ENCODE measurements at places on chromosomes 11 and 22.

GRCh38 chr11:77710358-77710757 lies 72.8 kb upstream of the CLNS1A start:
- peaks cover 21% of the 10 kb centered on the region for H3K36me3 ChIP-seq
- H3K4me1 ChIP-seq, result peaks cover 12% of the 10 kb centered on the region
- H3K4me3 ChIP-seq, result no peak overlapping the region
- DNase-seq, result no peak
- no peaks in the 10 kb centered on the region for H3K27me3 ChIP-seq
- no peak overlapping the region for H3K27ac ChIP-seq

- H3K36me3 ChIP-seq, result no peaks in the 10 kb centered on the region
- peaks cover 61% of the 10 kb centered on the region for H3K4me1 ChIP-seq
- H3K27ac ChIP-seq, result no peak overlapping the region
- peak overlapping the region; percentile 58 for H3K4me3 ChIP-seq
- no peak for DNase-seq
- H3K27me3 ChIP-seq, result no peaks in the 10 kb centered on the region
These were observed 5.6 kb downstream of the OSBPL5 start for GRCh38 chr11:3159296-3160190.

DNA sequence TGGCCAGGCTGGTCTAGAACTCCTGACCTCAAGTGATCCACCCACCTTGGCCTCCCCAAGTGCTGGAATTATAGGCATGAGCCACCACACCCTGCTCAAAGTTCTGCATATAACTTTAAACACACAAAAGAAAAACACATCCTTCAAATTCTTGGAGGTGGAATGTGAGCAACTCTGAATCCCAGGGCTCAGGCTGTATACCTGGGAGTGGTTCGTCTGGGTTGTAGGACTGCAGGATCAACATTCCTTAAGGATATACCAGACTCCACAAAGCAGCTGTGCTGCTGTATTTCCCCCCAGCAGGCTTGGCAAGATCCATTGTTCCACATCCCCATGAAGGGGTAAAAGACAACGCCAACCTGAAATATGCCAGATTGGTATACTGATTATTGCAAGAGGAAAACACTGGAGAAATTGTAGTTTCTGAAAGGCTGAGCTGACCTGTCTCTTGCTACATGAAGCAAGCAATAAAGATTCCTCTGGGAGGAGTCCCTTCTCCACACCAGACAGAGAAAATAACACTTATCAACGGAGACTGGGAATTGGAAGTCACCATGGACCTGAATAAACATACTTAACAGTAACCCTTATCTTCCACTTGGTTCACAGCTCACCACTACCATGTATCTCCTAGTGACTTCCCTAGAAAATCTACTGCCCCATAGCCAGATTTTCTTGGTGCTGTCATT lies 12.2 kb upstream of the RPS3 start:
- no peaks in the 10 kb centered on the region for H3K36me3 ChIP-seq
- H3K4me3 ChIP-seq, result no peak overlapping the region
- DNase-seq, result no peak
- no peaks in the 10 kb centered on the region for H3K27me3 ChIP-seq
- peaks cover 15% of the 10 kb centered on the region for H3K4me1 ChIP-seq
- H3K27ac ChIP-seq, result no peak overlapping the region

GRCh38 chr11:111944651-111945051 lies 7.5 kb downstream of the DIXDC1 start:
- H3K36me3 ChIP-seq, result no peaks in the 10 kb centered on the region
- H3K27ac ChIP-seq, result no peak overlapping the region
- no peak overlapping the region for H3K4me3 ChIP-seq

DNA sequence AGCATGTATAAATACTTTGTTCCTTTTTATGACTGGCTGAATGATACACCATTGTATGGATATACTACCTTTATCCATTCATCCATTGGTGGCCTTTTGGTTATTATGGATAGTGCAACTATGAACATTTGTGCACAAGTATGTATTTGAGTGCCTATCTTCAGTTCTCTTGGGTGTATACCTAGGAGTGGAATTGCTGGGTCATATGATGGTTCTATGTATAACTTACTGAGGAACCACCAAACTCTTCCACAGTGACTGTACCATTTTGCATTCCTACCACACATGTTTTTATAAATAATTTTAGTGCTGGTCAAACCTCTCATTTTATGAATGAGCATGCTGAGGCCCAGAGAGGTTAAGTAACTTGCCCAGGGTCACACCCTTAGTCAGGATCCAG lies 3.8 kb upstream of the PATZ1 start:
- no peak overlapping the region for H3K27ac ChIP-seq
- peaks cover 19% of the 10 kb centered on the region for H3K36me3 ChIP-seq
- H3K4me1 ChIP-seq, result peaks cover 9% of the 10 kb centered on the region
- no peak overlapping the region for H3K4me3 ChIP-seq

GRCh38 chr11:44623731-44624491 lies 58.4 kb downstream of the CD82 start:
- H3K27me3 ChIP-seq, result peaks cover 4% of the 10 kb centered on the region
- peaks cover 19% of the 10 kb centered on the region for H3K36me3 ChIP-seq
- H3K4me1 ChIP-seq, result peaks cover 6% of the 10 kb centered on the region
- H3K4me3 ChIP-seq, result no peak overlapping the region
- H3K27ac ChIP-seq, result no peak overlapping the region

GRCh38 chr11:120209746-120210625 lies 846 bp upstream of the OAF start:
- peak overlapping the region; percentile 90 for H3K4me3 ChIP-seq
- H3K4me1 ChIP-seq, result peaks cover 13% of the 10 kb centered on the region
- H3K27ac ChIP-seq, result no peak overlapping the region
- peaks cover 8% of the 10 kb centered on the region for H3K36me3 ChIP-seq
- peaks cover 51% of the 10 kb centered on the region for H3K27me3 ChIP-seq

GRCh38 chr11:45678976-45679375 lies 13.6 kb upstream of the CHST1 start:
- no peak for DNase-seq
- peaks cover 48% of the 10 kb centered on the region for H3K27me3 ChIP-seq
- no peaks in the 10 kb centered on the region for H3K36me3 ChIP-seq
- no peak overlapping the region for H3K27ac ChIP-seq

- DNase-seq, result no peak
- no peaks in the 10 kb centered on the region for H3K4me1 ChIP-seq
- H3K27ac ChIP-seq, result no peak overlapping the region
- no peaks in the 10 kb centered on the region for H3K27me3 ChIP-seq
- H3K36me3 ChIP-seq, result peaks cover 3% of the 10 kb centered on the region
These were observed 9.3 kb downstream of the SELENOM start for GRCh38 chr22:31097941-31098631.

- no peaks in the 10 kb centered on the region for H3K27me3 ChIP-seq
- peak overlapping the region; percentile 98 for H3K4me3 ChIP-seq
- H3K36me3 ChIP-seq, result peaks cover 68% of the 10 kb centered on the region
- no peak for DNase-seq
These were observed 595 bp downstream of the SYVN1 start for GRCh38 chr11:65133724-65134123.

- H3K36me3 ChIP-seq, result no peaks in the 10 kb centered on the region
- no peak overlapping the region for H3K4me3 ChIP-seq
- DNase-seq, result no peak
- peaks cover 31% of the 10 kb centered on the region for H3K27me3 ChIP-seq
- H3K27ac ChIP-seq, result no peak overlapping the region
- H3K4me1 ChIP-seq, result no peaks in the 10 kb centered on the region
These were observed 10.5 kb downstream of the FGF3 start for GRCh38 chr11:69808667-69809086.

GRCh38 chr11:2426826-2427521 lies 17.3 kb downstream of the TRPM5 start:
- no peaks in the 10 kb centered on the region for H3K27me3 ChIP-seq
- H3K4me3 ChIP-seq, result no peak overlapping the region
- H3K27ac ChIP-seq, result no peak overlapping the region
- DNase-seq, result no peak
- H3K4me1 ChIP-seq, result peaks cover 4% of the 10 kb centered on the region

DNA sequence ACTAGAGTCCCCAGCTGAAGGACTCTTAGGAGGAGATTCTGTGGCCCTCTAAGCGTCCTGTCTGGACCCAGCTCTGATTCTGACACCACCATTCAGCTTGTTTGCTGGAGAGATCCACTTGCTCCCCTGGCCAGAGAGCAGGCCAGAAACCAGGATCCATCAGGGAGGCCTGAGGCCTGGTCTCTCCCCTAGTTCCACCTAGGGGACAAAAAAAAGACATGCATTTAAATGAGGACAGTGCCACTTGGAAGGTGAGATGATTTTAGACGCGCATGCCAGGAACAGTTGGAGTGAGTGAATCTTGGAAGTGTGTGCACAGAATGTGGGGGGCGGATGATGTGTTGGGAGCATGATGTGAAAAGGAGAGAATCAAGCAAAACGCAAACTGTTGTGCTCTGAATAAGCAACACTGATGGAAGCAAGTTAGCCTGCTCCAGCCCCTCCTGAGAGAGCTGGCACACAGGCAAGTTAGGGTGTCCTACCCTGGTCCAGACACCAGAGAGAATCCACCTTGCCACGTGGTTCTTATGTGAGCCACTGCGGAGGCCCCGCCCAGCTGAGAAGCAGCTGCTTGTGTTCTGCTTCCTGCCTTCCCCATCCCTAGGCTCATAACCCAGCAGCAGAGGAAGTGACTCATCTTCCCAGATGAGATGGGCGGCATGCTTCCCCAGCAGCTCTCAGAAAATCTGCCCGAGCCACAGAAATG lies 8.0 kb upstream of the SLCO2B1 start:
- peaks cover 10% of the 10 kb centered on the region for H3K27me3 ChIP-seq
- H3K4me3 ChIP-seq, result peak overlapping the region; percentile 67
- DNase-seq, result peak; percentile 50
- H3K4me1 ChIP-seq, result peaks cover 38% of the 10 kb centered on the region
- H3K27ac ChIP-seq, result peak overlapping the region; percentile 84
- no peaks in the 10 kb centered on the region for H3K36me3 ChIP-seq

DNA sequence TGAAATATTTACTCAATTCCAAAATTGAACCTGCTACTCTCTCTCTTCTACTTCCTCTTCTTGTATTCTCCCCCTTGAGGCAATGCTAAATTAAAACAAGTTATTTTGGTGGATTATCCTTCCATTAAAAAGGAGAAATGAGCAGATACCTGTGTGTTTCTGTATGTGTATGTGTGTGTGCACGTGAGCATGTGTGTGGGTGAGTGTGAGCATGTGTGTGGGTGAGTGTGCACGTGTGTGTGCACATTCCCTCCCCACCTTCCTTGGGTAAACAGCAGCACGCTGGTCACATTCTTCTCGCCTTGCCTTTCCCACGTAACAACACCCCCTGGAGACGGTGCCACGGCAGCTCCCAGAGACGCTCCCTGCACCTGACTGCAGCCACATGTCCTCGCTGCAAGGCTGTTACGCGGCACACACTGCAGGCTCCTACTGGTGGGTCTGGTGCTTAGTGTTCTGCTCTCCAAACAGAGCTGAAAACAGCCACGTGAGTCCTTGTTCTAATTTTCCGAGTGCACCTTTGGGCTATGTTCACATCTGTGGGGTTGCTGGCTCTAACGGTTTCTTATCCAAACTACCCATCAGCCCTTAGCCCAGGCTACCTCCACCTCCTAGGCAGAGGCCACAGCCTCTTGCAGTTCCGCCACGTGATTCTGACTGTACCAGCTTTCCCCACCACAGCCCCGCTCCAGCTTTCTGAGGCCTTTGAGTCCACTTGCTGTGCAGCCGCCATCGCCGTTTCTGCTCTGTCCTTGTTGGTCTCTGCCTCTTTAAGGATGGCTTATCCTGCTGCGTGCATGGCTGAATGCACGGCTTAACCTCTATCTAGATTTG lies 123.4 kb downstream of the CTTN start:
- H3K27me3 ChIP-seq, result peaks cover 74% of the 10 kb centered on the region
- H3K27ac ChIP-seq, result no peak overlapping the region
- no peak for DNase-seq
- no peak overlapping the region for H3K4me3 ChIP-seq

GRCh38 chr11:120928627-120929026 lies 95.3 kb upstream of the TBCEL start:
- H3K4me3 ChIP-seq, result no peak overlapping the region
- DNase-seq, result no peak
- H3K36me3 ChIP-seq, result no peaks in the 10 kb centered on the region
- no peak overlapping the region for H3K27ac ChIP-seq

GRCh38 chr22:29654420-29654819 lies 51.0 kb downstream of the NF2 start:
- H3K4me3 ChIP-seq, result no peak overlapping the region
- H3K27me3 ChIP-seq, result no peaks in the 10 kb centered on the region
- peaks cover 10% of the 10 kb centered on the region for H3K36me3 ChIP-seq
- no peak for DNase-seq
- no peak overlapping the region for H3K27ac ChIP-seq

All from effector memory CD8-positive, alpha-beta T cell (primary cell).